ENCODE measurements at places on chromosomes 7 and 10.

DNA sequence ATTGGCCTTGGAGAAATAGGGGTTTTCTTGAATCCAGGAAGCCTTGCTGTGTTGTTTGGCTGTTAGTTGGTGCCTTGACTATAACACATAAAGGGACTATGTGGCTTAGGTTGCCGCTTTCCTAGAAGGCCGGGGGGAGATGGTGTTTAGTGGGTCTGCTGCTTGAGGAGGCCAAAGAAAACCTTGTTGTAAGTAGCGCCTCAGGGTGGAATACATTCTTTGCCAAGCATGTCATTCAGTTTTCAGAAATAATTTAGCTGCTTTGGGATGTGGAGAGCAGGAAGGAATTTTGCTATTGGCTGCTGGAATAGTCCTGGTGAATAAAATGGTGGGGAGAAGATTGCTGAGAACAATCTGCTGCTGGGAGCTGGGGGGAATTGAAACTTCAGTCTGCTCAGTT is 132.9 kb upstream of the WNT16 start:
- no peak for DNase-seq

GRCh38 chr10:24331457-24331856 is 122.5 kb downstream of the KIAA1217 start:
- DNase-seq = no peak

GRCh38 chr7:32092346-32092745 is 22.1 kb upstream of the PDE1C start:
- DNase-seq = no peak

- no peak for DNase-seq
Measured at GRCh38 chr10:76122056-76122455, 690.6 kb downstream of the LRMDA start.

DNA sequence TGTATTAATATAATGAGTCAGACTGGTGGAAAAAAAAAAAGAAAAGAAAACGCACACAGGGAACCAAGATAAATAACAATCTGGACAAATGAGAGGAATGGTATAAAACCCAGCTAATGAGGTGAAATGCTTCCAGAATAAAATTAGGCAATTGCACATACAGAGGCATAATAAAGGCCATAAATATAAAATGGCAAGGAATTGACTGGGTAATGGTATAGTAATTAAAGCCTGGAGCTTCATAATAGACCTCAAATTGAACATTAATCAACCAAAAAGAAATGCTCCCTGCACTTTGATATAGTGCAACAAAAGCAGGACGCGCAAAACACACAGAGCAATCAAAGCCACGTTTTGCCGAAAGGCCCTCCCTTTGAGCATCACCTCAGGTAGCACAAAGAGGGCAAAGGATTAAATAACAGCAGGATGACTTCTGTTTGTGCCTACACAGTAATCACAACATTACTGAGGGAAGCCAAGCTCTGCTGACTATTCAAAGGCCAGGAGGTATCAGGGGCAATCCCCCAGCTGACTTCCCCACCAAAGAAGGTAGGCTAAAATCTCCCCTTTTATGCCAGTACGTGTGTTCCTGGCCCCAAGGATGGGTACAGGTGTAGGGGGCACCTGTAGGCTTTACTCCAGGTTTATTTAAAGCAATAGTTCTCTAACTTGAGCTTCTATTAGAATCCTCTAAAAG is 343.7 kb downstream of the ELMO1 start:
- no peak for DNase-seq

GRCh38 chr7:105637755-105638154 is 56.5 kb upstream of the EFCAB10 start:
- no peak for DNase-seq

DNA sequence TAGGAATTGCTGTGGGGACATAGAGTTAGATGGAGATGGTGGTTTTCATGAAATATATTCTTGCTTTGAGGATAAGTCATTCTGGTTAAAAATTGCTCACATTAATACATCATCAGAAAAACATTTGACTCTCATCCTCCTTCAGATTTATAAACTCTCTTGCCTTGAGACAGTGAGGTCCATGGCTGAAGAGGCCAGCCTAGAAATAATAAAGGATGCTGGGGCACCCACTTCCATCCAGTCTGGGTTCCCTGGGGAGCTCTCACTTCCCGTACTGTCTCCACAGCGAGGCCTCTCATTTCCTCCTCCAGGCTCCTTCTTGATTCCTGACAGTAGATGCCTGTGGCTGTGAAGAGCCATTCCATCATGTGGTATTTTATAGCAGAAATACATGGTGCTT is 73.3 kb upstream of the PRKG1 start:
- DNase-seq = no peak

GRCh38 chr10:102948176-102948575 is 30.1 kb downstream of the CNNM2 start:
- no peak for DNase-seq

- no peak for DNase-seq
Measured at GRCh38 chr10:112687647-112688046, 240.6 kb downstream of the VTI1A start.

DNA sequence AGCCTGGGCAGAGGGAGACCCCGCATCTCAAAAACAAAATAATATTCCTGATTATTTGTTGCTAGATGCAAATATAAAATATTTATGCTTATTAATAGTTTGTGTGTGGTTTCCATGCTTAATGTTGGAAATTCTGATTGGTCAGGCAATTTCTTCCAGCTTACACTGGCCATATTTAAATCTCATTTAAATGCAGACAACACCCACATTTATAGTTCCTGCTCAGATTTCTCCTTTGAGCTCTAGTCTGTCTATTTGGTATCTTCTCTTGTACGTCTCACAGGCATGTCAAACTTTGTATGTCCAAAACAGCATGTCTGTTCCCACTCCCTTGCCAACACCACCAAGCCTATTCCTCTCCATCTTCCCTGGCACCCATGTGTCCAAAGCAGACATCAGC is 52.5 kb downstream of the FKBP9 start:
- DNase-seq = no peak

DNA sequence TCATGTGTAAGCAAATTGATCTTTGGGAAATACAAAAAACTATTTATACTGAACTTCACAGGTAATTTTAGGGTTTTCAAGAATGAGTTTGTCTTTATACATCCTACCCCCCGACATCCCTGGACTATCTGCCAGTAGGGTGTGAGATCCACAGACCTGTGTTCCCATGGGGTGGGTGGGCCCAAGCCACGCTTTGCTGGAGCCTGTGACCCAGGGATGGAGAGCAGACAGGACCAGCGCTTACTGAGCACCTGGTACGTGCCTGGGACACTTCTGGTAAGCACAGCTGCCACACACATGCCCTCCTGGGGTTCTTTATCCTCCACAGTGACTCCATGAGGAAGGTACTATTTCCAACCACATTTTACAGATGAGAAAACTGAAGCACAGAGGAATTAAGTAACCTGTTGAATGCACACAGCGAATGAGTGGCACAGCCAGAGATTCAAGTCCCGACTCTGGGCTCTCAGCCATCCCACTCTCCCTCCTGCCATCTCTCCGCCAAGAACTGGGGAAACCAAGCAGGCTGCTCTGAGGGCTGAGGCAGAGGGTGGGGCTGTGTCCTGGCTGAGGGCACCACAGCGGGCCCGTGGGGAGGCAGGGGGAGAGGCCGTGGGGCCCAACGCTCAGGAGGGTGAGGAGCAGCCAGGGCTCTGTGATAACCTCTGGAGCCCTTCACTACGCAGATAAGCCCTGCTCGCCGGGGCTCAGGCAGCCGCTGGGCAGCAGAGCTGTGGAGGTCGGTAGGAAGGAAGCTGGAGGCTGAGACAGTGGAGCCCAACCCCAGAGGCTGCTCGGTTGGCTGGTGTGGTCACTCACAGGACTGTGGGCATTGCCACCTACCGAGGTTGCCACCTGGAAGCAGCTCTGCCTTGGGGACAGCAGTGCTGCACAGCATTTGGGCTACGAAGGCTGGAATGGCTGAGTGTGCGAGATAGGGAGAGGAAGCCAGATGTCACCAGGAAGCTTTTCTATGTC is 124.2 kb downstream of the ARHGAP22 start:
- DNase-seq = no peak

DNA sequence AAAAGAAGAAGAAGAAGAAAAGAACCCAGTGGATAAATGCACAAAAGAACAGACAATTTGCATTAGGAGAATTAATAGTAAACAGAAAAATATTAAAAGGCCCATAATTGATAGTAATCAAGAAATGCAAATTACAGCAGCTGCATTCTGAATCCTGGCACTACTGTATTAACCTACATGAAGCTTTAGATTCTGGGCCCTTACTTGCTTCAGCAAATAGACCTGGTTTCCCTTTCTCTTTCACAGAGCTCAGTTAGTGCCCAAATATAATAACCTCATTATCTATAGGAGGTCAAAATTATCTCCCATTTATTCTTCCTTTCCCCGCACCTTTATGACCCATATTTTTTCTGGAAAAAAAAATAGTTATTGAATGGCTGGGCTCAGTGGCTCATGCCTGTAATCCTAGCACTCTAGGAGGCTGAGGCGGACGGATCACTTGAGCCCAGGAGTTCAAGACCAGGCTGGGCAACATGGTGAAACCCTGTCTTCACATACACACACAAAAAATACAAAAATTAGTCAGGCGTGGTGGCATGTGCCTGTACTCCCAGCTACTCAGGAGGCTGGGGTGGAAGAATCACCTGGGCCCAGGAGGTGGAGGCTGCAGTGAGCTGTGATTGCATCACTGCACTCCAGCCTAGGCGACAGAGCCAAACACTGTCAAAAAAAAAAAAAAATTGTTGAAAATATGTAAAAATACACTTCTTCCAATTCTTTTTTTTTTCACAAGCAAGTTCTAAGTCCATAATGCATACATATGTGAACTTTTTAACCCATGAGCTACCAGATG is 36.0 kb upstream of the PIK3AP1 start:
- peak; percentile 72 for DNase-seq

DNA sequence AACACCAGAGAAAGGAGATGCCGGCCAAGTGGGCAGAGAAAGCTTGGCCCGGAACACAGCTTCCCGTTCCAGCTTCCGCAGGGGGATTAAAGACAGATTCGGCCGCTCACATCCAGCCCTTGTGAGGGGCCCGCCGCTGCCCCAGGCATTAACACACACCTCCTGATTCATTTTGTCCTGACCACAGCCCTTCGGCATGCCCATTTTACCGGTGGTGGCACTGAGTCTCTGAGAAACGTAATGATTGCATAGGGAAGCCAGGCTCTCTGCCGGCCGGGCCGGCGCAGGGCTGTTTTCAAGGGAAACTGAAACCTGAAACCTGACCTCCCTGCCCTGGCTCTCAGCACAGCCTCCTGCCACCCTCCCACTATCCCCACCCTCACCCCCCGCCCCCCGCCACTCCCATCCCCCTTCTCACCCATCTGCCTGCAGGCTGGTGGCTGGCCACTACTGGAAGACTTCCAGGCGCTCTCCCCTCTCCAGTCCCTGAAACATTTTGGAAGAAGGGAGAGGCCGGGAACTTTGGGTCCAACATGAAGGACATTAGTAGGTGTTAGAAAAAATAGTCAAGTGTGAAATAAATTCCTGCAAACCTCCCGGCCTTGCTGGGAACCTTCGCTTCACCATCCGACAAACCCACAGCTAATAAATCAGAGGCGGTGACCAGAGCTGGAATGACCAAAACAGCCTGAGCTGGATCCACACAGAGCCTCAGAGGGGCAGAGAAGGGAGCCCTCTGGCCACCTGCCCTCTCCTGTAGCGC is 83.5 kb upstream of the CUX1 start:
- peak; percentile 85 for DNase-seq

- DNase-seq = no peak
Measured at GRCh38 chr7:22387583-22387982, 30.6 kb upstream of the RAPGEF5 start.

GRCh38 chr10:8115618-8115980 is 61.1 kb downstream of the GATA3 start:
- no peak for DNase-seq

GRCh38 chr10:124123156-124123555 is 29.8 kb upstream of the CHST15 start:
- no peak for DNase-seq

- DNase-seq = no peak
Measured at GRCh38 chr10:87715552-87716347, 56.1 kb downstream of the PAPSS2 start.

GRCh38 chr10:44990302-44990655 is 10.4 kb upstream of the ZNF22 start:
- no peak for DNase-seq

DNA sequence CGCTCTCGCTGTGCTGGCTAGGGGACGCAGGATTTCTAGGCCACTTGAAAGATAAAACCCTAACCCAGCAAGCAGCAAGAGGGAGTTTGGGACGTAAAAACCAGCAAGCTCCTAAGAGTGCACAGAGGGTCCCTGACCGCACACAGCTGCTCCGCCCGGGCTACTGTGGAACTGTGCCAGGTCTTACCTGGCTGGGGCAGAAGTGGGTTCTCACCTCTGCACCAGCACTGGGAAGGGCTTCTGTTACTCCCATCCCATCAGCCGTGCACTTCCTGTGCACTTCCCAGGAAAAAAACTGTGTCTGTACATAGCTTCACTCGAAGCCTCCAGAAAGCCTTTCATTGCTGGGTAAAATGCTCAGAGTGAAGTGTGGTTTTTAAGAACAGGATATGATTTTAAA is 45.9 kb upstream of the PTF1A start:
- DNase-seq = no peak

DNA sequence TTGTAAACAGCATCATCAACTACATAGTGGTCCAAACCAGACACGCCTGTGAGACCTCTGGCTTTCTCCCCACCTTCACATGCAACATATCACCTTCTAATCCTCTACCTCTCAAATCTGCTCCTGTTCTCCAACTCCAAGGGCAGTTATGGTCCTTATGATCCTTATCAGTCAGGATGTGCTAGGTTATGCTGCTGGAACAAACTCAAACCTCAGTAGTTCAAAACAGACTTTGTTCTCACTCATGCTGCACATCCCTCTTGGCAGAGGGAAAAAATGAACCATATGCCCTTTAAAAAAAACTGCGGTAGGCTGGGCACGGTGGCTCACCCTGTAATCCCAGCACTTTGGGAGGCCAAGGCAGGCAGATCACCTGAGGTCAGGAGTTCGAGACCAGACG is 76.1 kb downstream of the RNF216 start:
- DNase-seq = no peak

- no peak for DNase-seq
Measured at GRCh38 chr10:18005781-18006456, 54.2 kb downstream of the SLC39A12 start.

- no peak for DNase-seq
Measured at GRCh38 chr10:88162852-88163251, 299.4 kb downstream of the PTEN start.

GRCh38 chr10:74194999-74195398 is 44.0 kb downstream of the ADK start:
- no peak for DNase-seq

GRCh38 chr10:131579251-131580071 is 267.9 kb upstream of the TCERG1L start:
- DNase-seq = no peak

GRCh38 chr7:98136423-98136822 is 29.8 kb downstream of the LMTK2 start:
- no peak for DNase-seq

GRCh38 chr7:102008535-102009262 is 191.3 kb downstream of the CUX1 start:
- DNase-seq = no peak

GRCh38 chr10:102941401-102941800 is 23.3 kb downstream of the CNNM2 start:
- DNase-seq = no peak

Measured in MM.1S (cell line).